Stimulated activated CD4-positive, alpha-beta T cell treated with anti-CD3 and anti-CD28 coated beads, Interleukin-4, amount 100 ng/mL, for 1 hour (primary cell): ENCODE measurements at places on chromosomes 1 and 21.

DNA sequence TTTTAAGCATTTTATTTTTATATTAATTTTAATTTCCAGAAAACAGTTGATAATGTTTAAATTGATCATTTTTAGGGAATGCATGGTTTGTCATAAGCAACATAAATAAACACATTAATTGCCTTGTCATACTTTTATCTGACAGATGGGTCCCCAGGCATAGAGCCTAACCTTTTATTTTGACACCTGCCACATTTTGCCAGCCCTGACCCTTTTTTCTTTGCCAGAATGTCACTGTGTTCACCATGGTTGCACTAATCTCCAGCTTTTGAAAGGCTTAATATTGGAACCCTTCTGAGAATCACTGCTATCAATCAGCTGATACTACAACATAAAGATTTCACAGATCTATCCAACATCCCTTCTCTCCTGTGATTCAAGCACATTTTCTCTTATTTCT is 56.0 kb upstream of the DPYD start:
- no peak for DNase-seq

DNA sequence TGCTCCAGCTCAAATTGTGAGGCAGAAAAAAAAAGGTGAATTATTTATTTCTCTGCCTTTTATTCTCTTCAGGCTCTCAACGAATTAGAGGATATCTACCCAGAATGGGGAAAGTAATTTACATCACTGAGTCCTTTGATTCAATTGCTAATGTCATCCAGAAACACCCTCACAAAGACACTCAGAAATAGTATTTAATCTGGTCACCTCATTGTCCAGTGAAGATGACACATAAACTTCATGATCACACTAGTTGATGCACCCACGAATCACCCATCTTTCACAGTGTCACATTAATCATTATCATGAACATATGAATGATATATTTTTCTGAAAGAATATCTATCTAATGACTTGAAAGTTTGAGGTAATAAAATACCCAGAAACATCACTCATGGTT is 868.5 kb downstream of the BRINP3 start:
- no peak for DNase-seq

DNA sequence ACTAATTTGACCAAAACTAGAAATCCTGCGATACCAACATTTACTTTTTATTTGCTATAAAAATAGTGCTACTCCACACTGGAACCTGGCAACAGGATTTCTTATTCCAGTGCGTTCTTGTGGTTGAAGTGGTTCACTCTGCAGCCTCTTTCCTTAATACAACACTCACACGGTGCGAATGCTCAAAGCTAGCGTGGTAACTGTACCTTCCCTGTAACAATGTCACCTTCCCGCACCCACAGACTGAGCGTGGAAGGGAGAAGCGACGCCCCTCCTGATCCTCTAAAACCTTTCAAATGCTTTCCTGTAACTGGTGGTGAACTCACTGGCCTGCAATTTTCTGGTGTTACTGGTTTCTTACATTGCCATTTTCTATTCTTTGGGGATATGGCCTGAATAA is 132.2 kb downstream of the LRRC53 start:
- DNase-seq: no peak

DNA sequence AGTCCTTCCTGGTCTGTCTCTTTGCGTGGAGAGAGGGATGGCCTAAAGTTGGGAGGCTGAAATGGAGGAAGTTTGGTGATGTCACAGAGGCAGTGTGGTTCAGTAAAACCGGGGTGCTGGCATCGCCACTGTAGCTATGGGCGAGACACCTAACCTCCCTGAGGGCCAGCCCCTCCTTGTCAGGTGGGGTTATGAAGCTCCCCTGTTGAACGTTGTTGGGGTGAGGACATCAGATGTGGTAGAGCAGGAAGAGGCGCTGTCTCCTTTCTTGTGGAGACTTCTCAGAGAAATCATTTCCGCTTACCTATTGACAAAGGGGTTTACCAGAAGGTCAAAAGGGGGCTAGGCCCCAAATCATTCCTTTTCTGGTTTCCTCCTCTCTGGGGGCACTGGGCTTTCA is 294.7 kb downstream of the SIPA1L2 start:
- no peak for DNase-seq

- DNase-seq: peak; percentile 35
These were observed 1.6 kb downstream of the ALX3 start for GRCh38 chr1:110068646-110069403.

DNA sequence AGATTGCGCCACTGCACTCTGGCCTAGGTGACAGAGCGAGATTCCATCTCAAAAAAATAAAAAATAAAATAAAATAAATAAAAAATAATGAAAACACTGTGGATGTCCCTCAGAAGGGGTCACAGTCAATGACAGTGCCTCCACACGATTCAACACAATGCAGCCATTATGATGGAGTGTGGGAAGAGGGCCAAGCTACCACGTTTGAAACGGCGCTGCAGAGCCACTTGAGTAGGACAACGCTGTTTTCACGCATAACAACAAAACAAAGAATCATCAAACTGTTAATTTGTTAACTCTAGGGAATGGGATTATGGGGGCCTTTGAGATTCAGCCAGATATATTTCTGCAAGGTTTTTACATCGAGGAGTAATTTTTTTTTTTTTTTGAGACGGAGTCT is 36.5 kb downstream of the NKAIN1 start:
- DNase-seq: no peak

GRCh38 chr1:175802407-175803123 is 59.2 kb upstream of the TNR start:
- no peak for DNase-seq

DNA sequence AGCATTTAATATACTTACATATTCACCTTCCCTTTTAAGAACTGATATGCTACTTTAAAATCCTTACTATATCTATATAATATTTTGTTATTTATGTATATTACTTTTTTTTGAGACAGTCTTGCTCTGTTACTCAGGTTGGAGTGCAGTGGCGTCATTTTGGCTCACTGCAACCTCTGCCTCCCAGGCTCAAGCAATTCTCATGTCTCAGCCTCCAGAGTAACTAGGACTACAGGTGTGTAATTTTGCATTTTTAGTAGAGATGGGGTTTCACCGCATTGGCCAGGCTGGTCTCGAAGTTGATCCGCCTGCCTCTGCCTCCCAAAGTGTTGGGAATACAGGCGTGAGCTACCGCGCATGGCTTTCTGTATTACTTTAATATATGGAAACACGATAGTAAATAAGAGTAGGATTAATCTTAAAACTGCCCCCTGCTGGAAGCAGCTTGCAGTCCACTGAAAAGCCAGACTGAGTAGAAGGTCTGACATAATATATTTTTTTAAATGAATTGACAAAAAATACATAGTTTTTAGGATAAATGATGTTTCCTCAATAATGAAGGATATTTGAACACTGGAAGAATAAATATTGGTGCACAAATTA is 24.4 kb downstream of the RCAN3 start:
- DNase-seq: peak; percentile 50

GRCh38 chr1:192496369-192497056 is 79.1 kb upstream of the RGS1 start:
- no peak for DNase-seq

DNA sequence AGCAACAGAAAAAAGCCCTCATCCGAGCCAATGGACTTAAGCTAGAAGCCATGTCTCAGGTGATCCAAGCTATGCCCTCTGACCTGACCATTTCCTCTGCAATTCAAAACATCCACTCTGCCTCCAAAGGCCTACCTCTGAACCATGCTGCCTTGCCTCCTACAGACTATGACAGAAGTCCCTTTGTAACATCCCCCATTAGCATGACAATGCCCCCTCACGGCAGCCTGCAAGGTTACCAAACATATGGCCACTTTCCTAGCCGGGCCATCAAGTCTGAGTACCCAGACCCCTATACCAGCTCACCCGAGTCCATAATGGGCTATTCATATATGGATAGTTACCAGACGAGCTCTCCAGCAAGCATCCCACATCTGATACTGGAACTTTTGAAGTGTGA is 20.7 kb downstream of the NR5A2 start:
- no peak for DNase-seq

- DNase-seq: no peak
These were observed 365.6 kb downstream of the DUSP10 start for GRCh38 chr1:221376286-221376685.
